ENCODE measurements at places on chromosomes 16 and 17.

- no peaks in the 10 kb centered on the region for H3K4me1 ChIP-seq
- no peak overlapping the region for H3K27ac ChIP-seq
- H3K36me3 ChIP-seq = no peaks in the 10 kb centered on the region
- H3K4me3 ChIP-seq = no peak overlapping the region
- no peak for DNase-seq
- H3K27me3 ChIP-seq = no peaks in the 10 kb centered on the region
Measured at GRCh38 chr17:78441271-78441971, 63.0 kb downstream of the PGS1 start.

DNA sequence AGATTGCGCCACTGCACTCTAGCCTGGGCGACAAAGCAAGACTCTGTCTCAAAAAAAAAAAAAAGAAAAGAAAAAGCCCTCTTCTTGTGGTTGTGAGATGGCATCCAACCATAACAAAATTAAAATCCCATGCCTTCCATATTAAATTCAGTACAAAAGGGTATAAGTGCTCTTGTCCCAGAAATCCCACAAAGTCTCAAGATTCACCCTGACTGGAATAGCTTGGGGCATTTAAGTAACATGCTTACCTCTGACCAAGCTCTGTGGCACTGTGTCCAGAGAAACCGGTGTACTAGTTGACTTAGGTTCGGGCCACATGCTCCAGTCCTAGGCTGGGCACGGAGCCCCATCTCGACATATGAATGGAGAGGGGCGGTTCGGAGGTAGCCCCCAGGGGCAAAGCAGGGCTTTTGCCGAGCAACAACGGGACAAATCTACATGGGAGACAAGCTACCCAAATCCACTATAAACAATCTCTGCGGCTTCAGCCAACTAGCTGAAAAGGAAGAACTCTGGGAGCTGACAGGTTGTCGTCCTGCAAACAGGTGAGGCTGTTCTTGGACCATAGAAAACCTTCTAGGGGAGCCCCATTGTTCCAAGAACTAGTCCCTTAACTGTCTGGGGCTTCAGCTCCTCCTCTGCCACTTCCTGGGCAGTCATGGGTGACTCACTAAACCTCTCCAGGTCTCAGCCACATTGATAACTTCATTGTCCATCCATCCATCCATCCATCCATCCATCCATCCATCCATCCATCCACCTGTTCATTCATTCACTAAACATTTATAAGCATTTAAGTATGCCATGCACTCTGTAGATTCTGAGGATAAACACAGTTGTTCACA lies 10.3 kb upstream of the IL4R start:
- H3K4me3 ChIP-seq = no peak overlapping the region
- H3K36me3 ChIP-seq = no peaks in the 10 kb centered on the region
- no peak for DNase-seq
- no peaks in the 10 kb centered on the region for H3K4me1 ChIP-seq

DNA sequence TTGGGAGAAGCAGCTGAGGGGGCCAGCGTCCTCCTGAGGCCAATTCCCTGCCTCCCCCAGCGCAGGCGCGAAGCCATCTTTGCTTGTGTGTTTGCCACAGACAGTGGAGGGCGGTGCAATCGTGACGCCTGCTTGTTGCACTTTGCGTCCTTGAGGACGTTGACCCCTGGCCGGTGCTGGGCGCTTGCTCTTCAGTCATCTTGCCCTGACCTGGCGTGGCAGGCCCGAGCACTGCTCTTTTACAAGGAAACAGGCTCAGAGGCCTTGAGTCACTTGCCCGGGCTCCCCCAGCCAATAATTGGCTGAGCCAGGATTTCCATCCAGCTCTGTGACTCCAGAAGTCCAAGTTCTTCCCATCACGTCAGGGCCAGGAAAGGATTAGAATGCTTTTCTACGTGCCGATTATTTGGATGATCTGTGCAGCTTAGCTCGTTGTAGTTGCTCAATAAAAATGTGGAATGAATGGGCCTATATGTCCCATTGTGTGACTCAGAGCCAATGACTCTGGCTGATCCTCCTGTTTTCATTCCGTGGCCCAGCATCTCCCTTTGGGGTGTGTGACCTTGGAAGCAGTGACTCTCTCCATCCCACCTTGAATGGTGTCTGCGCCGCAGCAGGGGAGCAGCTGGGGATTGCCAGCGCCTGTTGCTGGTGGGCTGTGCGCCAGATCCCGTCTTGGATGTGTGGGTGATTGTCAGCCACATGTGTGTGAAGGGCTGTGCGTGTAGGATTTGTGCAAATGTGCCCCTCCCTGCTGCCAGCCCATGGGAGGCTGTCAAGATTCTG lies 214.1 kb downstream of the SEC14L1 start:
- DNase-seq = no peak
- no peaks in the 10 kb centered on the region for H3K27me3 ChIP-seq
- no peaks in the 10 kb centered on the region for H3K36me3 ChIP-seq
- peak overlapping the region; percentile 93 for H3K27ac ChIP-seq
- H3K4me3 ChIP-seq = no peak overlapping the region

GRCh38 chr16:3183445-3184139 lies 4.4 kb upstream of the OR1F1 start:
- peaks cover 8% of the 10 kb centered on the region for H3K4me1 ChIP-seq
- no peaks in the 10 kb centered on the region for H3K27me3 ChIP-seq
- H3K36me3 ChIP-seq = no peaks in the 10 kb centered on the region
- H3K27ac ChIP-seq = no peak overlapping the region
- DNase-seq = no peak
- H3K4me3 ChIP-seq = peak overlapping the region; percentile 64

DNA sequence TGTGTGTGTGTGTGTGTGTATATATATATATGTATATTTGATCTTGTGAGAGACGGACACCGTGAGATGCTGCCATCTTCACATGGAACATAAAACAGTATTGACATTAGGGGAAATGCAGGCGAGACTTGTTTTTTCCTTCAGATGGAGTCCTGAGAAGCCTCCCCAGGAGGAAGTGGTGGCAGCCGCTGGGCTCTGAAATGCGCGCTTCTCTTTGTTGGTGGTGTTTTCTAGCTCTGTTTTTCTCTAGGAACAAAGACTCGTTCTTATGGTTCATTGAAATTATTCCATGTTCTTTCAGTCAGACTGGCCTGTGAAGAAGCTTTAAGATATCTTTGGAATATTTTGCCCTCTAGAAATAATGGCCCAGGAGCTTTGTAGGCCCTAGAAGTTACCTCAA lies 32.9 kb downstream of the SNX29 start:
- H3K27me3 ChIP-seq = no peaks in the 10 kb centered on the region
- H3K36me3 ChIP-seq = no peaks in the 10 kb centered on the region
- no peak overlapping the region for H3K4me3 ChIP-seq
- no peak overlapping the region for H3K27ac ChIP-seq
- no peak for DNase-seq

- no peaks in the 10 kb centered on the region for H3K36me3 ChIP-seq
- peak overlapping the region; percentile 72 for H3K27ac ChIP-seq
- no peaks in the 10 kb centered on the region for H3K27me3 ChIP-seq
- H3K4me1 ChIP-seq = peaks cover 51% of the 10 kb centered on the region
Measured at GRCh38 chr17:78716292-78716691, 65.8 kb downstream of the CYTH1 start.
